ENCODE measurements at places on chromosomes 4 and X.

DNA sequence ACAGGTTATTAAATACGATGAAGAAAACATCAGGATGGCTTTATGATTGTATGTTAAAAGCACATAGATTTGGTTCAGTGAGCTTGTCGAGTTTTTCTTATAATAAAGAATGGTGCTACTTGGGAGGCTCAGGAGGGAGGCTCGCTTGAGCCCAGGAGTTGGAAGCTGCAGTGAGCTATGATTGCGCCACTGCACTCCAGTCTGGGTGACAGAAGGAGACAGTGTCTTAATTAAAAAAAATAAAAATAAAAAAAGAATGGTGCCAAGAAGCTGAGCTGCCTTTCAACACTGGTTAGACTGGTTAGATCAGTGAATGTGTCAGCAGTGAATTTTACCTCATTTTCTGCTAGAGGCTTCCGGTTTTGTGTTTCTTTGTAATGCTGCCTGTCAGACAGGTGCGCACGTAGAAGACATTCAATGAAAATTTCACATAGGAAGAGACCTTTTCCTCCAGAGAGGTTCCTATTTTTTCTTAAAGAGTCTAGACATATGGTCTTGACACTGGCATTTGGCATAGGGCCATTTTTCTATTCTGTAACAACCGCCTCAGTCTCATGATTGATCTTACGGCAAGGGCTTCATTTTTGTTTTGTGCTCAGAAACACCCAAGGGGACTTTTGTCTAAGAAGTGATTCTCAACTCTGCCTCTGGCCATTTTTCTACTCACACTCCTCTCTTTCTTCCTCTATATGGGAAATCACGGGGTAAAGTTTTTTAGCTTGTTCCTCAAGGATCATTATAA is 15.0 kb upstream of the ARSF start:
- peak; percentile 27 for DNase-seq

GRCh38 chr4:84258905-84259830 is 239.9 kb downstream of the NKX6-1 start:
- no peak for DNase-seq

- DNase-seq = no peak
These were observed 781.9 kb upstream of the GALNTL6 start for GRCh38 chr4:171031338-171031737.

GRCh38 chr4:141311246-141312204 is 90.8 kb downstream of the ZNF330 start:
- DNase-seq = no peak

GRCh38 chr4:38667085-38667893 is 3.3 kb downstream of the KLF3 start:
- peak; percentile 95 for DNase-seq

DNA sequence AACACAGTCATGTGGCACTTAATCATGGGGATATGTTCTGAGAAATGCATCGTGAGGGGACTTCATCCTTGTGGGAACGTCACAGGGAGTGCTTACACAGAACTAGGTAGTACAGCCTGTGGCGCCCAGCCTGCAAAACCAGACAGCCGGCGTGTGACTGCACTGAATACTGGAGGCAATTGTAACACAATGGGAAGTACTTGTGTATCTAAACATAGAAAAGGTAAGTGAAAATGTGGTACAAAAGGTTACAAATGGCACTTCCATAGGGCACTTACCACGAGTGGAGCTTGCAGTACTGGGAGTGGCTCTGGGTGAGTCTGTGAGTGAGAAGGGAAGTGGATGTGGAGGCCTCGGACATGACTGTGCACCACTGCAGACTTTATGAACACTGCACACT is 5.2 kb downstream of the TLR3 start:
- DNase-seq = no peak

DNA sequence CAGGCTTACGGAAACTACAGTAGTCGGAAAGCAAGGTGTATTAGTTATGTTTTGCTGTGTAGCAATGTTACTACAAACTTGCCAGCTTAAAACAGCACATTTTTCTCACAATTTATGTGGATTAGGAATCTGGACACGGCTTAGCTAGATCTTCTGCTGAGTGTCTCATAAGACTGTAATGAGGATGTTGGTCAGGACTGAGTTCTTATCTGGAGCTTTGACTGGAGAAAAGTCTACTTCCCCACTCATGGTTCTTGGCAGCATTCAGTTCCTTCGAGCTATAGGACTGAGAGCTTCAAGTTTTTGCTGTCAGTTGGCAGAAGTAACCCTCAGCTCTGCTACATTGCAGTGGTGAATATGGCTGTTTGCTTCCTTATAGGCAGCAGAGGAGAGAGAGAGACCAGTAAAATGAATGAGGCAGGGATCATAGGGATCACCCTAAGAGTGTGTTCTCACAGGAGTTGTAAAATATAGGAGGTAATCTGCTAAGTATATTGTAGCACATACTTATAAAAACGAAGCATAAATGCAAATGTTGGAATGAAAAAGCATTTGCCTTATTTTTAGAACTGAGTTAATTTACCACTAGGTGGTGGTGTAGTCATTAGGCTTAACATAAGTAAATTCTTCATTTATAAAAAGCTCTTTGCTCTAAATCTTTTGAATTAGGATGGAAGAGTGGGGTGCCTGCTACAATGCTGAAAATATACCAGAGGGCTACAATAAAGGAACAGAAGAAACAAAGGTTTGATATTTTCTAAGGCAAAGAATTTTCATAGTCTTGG is 38.6 kb downstream of the ALG13 start:
- DNase-seq = no peak

DNA sequence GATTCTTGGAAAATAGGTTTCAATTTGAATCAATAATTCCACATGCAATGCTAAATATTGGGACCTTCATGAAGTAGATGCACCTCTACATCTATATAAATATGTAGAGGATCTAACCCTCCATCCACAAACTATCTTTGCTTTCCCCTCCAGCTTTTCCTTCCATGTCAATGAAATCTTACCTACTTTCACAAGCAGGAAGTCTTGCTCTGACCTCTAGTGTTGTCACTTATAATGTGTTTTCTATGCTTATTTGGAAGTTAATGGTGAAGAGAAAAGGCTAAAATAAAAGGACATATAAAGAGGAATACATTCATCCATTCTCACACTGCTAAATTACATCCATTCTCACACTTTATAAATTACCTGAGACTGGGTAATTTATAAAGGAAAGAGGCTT is 472.7 kb upstream of the DIAPH2 start:
- DNase-seq = no peak

GRCh38 chrX:22163326-22163725 is 109.4 kb upstream of the CBLL2 start:
- DNase-seq = no peak

DNA sequence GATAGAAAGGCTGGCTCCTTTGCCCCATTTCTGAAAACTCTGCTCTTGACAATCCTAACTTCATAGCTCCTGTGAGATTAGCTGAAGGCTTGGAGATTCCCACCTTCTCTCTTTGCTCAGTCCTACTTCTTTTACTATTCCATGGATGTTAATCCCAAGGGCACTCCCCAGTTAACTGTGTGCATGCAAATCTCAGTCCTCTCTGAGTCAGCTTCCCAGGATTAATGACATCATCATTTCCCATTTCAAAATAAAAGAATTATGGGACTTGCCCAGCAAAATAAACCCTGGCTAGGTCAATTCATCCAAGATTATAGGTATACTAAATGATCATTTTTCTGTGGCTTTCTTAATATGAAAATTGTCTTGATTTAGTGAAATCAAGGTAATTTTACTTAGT is 328.6 kb upstream of the NR3C2 start:
- DNase-seq = no peak

DNA sequence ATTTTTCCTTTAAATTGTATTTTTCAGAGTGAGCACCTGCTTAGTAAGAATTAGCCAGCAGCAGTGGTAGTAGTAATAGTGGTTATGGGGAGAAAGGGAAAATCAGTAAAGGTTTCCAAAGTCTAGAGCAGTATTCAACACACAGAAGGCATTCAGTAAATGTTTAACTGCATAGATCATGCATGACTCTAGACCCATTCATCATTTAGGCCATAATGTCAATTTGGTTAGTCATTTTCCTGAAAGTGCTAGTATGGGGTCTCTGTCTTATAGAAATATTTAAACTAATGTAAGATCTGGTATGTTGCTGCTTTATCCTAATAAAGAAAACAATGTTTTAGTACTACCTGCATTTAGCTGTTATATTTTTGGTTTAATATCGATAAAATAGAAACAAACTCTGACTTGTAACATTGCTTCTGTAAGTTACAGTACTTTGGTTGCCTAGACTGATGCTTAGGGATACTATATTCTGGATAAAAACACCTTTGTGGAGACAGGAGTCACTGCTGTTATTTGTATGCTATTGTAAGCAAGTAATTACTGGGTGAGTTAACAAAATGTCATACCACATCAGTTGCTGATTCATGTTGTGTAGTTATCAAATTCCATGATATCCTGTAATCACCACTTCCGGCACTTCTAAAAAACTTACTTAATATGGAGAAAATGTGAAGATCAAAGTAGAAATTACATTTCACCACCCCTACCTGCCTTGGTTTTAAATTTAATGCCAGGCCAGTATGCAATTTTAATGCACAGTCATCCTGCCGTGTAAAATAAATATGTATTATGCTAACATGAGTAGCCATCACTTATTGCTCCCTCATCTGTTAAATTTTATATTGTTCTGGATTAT is 115.8 kb upstream of the BMPR1B start:
- DNase-seq = peak; percentile 34
